ENCODE measurements at places on chromosomes 12 and 14.

GRCh38 chr14:60090864-60091519 is 731 bp upstream of the PCNX4 start:
- DNase-seq: no peak

DNA sequence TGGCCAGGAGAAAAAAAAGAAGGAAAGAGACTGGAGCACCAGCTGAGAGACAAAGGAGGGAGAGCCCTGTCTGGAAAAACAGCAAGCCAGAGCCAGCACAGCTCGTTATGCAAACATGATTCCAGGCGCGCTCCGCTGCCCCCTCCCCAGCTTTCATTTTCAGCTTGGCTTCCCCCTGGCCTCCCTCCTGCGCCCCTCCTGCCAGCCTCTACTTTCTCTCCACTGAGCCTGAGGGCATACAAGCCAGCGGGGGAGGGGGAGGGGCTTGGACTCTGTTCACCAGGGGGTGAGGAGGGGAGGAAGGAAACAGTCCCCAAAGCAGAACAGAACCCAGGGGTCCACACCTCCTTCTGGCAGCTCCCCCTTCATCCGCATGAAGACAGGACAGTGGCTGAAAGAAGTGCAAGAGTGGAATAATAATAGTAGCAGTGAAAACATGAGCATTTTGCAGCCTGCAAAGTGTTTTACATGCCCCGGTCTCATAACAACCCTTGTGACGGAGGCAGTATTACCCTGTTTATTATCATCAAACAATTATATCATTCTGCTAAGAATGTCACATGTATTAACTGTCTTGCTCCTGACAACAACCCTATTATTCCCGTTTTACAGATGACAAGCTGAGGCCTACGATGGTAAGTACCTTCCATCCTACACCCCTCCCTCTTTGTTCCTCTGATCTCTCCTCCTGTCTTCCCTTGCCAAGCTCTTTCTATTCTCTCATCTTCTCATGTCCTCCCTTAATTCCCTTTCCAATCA is 24.2 kb downstream of the SMUG1 start:
- DNase-seq: no peak

DNA sequence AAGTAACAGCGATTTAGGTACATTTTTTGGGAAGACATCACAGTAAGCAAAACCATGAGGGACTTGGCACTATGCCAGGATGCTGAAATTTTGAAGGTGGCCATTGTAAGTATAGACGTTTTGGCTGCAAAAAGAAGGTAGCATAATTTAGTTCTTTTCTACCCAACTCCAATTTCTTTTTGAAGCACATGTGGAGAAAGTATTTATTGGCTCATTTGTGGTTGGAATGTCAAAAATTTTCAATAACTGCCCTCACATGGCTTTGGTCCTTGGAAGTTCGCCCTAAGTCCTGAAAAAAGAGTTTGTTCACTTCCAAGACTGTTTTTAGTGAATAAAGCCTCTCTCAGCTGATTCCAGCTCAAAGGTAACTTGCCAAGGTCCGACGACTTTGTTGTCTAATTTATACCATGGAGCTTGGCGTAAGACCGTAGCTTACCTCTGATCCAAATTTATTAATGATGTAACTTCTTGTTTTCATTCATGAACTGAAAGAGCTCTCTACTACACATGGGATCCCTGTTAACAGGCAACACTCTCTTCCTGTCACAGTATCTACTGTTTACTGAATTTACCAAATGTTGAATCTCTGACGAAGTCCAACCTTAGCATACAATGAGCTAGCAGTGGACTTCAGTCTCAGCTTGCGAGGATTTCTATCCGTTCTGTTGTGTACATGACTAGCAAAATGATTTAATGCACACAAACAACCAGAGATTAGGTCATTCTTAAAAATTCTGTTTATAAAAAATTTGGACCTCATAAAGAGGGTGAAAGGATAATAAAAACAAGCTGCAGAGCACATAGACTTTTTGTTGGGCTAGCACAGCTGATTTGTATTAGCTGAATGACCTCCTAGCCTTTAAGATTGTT is 49.0 kb downstream of the MSRB3 start:
- no peak for DNase-seq

DNA sequence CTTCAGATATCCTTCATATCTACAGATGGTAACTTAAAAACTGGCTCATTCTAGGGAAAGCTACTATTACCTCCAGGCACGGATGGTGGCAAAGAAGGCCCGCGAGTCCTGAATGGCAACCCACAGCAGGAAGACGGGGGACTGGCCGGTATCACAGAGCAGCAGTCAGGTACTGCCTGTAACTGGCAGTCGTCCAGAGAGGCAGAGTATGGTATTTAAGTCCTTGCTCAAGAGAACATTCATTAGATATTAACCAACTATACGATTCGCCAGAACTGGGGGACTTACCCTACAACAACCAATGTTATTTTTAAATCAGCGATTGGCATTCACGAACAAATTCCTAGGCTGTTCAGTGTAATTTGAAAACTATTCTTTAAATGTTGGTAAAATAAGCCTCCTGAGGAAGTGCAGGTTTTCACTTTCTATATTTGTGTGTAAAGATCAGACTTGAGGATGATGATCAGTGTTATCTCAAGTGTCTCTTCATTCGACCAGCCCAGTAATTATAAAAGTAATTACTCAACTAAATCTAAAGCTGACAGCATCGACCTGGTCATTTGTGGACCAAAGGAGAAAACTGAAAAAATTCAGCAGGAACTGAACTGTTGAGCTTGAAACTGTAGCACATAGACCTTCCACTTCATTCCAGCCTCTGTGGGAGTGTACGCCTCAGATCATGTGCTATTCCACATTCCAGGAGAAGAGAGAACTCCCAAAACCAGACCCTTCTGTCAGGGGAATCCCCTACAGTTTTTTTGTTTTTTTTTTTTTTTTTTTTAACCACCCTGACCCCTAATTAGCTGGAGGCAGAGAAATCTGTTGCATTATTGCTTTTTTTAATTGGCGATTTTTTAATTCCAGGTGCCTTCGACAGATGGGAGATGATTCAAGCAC is 75.6 kb downstream of the ESR2 start:
- no peak for DNase-seq

- DNase-seq: no peak
Observed at GRCh38 chr12:69397978-69398377, 38.4 kb downstream of the YEATS4 start.

- no peak for DNase-seq
Observed at GRCh38 chr14:73058922-73059673, 764 bp downstream of the RBM25 start.

- no peak for DNase-seq
Observed at GRCh38 chr12:121495746-121496145, 85.1 kb downstream of the KDM2B start.

DNA sequence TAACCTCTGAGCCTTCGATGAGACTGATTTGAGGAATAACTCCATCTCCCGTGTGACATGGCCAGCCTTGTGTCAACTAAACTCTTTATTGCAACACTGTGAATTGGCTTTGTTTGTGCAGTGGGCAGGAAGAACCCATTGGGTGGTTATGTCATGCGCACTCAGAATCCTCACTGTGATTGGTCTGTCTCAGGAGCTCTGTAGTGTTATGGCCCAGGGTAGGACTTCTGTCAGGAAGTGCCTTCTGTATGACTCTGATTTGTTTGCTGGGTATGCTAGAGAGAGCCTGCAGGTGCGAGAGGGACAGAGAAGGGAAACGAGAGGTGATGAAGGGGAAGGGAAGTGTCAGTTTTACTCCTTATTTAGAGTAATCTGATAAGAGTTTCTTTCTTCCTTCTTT is 71.5 kb upstream of the DCD start:
- DNase-seq: no peak

DNA sequence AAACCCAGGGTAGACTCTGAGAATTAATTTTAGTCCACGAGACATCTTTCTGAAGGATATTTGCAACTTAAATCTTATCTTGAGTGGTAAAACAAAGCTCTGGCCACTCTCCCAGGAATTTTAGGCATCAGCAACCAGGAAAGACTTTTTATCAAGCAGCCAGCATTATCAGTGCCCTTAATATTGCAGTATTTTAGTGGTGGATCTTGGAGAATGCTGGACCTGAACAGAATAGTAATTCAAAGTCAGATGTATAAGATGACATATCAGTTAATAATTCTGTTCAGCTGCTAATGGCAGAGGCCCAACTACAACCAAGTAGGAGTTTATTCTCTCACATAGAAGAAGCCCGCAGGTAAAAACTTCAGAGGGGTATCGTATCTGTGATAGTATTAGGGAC is 59.0 kb upstream of the CRY1 start:
- DNase-seq: no peak

DNA sequence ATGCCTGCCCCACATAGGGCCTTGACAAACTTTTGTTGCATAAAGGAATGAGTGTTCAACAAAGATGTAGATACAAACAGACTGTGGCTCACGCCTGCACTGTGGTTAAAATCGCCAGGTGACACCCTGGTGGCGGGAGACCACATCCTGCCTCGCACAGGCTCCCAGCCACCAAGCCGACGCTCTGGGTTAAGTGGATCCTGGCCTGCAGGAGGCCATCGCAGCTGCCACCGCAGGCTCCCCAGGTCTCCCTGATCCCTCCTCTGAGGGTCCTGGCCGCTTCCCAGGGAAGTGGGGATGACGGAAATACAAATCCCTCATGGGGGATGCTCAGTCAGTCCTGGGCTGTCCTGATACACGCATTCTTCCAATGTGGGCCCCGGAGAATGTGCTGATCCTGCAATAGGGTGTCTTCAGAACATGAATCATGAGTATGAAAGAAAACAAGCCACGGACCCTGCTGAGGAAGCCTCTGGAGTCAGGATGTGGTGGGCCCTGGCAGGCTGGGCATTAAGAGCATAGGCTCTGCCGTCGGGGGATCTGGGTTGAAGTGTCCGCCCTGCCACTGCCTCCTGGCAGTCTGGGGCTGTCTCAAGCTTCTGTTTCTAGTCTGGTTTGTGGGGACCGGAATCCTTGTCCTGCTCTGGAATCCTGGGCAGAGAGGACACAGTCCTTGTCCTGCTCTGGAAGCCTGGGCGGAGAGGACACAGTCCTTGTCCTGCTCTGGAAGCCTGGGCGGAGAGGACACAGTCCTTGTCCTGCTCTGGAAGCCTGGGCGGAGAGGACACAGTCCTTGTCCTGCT is 53.5 kb upstream of the BEGAIN start:
- no peak for DNase-seq

DNA sequence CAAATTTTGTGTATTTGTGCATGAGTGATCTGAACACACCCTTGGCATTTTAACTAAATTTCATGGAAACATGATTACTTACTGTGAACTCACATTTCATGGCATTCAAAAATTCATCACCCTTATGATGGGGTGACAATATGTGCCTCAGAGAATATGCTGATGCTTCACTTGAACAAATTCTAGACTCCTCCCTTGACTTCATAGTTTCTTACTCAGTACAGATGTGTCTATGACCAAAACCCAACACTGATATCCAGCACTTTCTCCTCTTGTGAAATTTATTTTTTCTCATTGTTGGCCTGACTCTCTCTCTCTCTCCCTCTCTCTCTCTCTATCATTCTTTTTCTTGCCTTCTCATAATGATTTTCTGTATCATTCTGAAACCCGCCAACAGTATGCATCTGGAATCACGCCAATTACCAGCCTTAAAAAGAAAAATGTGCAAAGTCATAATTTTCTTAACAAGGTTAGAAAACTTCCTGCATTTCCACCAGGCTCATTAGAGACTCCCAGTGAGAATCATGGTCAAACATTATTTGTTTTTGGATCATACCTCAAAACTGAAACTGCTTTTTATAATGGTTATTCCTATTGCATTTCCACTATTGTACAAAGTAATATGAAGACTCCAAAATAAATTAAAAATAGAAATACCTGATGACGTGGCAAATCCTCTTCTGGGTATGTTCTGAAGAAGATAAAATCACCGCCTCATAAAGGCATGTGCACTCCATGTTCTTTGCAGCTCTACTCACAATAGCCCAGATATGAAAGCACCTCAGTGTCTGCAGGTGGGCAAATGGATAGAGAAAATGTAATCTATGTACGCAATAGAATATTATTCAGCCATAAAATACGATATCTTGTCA is 722.2 kb downstream of the TMEM121 start:
- no peak for DNase-seq

- DNase-seq: no peak
Observed at GRCh38 chr14:40629144-40629543, 977.5 kb upstream of the LRFN5 start.

GRCh38 chr14:102246071-102246470 is 58.9 kb downstream of the MOK start:
- DNase-seq: no peak

GRCh38 chr14:78519863-78520262 is 349.7 kb downstream of the NRXN3 start:
- peak; percentile 22 for DNase-seq

GRCh38 chr14:63383776-63384367 is 65.1 kb upstream of the GPHB5 start:
- DNase-seq: no peak

GRCh38 chr12:21939435-21939834 is 1.8 kb downstream of the ABCC9 start:
- no peak for DNase-seq

- no peak for DNase-seq
Observed at GRCh38 chr12:51254536-51254935, 15.7 kb downstream of the SMAGP start.

GRCh38 chr12:65204886-65205525 is 35.6 kb downstream of the LEMD3 start:
- no peak for DNase-seq

DNA sequence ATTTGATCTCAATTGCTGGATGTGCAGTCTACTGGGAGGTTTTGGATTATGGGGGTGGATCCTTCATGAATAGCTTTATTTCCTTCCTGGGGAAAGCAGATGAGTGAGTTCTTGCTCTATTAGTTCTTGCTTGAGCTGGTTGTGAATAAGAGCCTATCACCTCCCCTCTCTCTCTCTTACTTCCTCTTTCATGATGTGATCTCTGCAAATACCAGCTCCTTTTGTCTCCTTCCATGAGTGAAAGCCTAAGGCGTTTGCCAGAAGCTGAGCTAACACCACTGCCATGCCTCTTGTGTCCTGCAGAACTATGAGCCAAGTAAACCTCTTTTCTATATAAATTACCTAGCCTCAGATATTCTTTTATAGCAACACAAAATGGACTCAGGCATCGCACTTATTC is 302.7 kb downstream of the CCER1 start:
- DNase-seq: no peak

- no peak for DNase-seq
Observed at GRCh38 chr14:69481815-69482568, 2.5 kb upstream of the PLEKHD1 start.

GRCh38 chr12:59603754-59604153 is 7.9 kb downstream of the SLC16A7 start:
- DNase-seq: no peak

All from SK-N-MC (cell line).